ENCODE measurements at places on chromosomes 7 and 10. TPM values are rescaled to one million over a fixed set of nuclear protein-coding genes. Genes with fewer than 3 reads are reported as not detected.

The CPXM2 gene
- total RNA-seq = not detected

The RARRES2 gene
- total RNA-seq = not detected

The CELF2 gene
- 168 TPM for total RNA-seq

The PPP3CB gene
- 41.7 TPM for total RNA-seq

The AMZ1 gene
- 0.17 TPM for total RNA-seq

The SDHAF3 gene
- 20.8 TPM for total RNA-seq

The C10orf143 gene
- total RNA-seq = 6.0 TPM

The VIPR2 gene
- total RNA-seq = 0.80 TPM

The STAG3 gene
- 38.8 TPM for total RNA-seq

The TMEM229A gene
- not detected for total RNA-seq

The GPC2 gene
- 13.0 TPM for total RNA-seq

The FXYD4 gene
- not detected for total RNA-seq

The TCAF2 gene
- total RNA-seq = 20.3 TPM

The NHLRC2 gene
- total RNA-seq = 26.5 TPM

The NXPH1 gene
- total RNA-seq = not detected

The TFR2 gene
- total RNA-seq = 11.0 TPM

The CCNY gene
- total RNA-seq = 66.6 TPM

The CHN2 gene
- total RNA-seq = 6.5 TPM

The PPP1R3C gene
- not detected for total RNA-seq

The SPDYE9 gene
- total RNA-seq = not detected

The TRPV5 gene
- not detected for total RNA-seq

The LIPN gene
- total RNA-seq = not detected

The GFRA1 gene
- not detected for total RNA-seq

The HMX2 gene
- not detected for total RNA-seq

The ZNF365 gene
- 0.58 TPM for total RNA-seq

The INTS1 gene
- 110 TPM for total RNA-seq

The HIP1 gene
- total RNA-seq = 8.7 TPM

The MPP7 gene
- total RNA-seq = 23.4 TPM

The SEC31B gene
- 156 TPM for total RNA-seq

The ANKRD61 gene
- total RNA-seq = not detected

The COL28A1 gene
- total RNA-seq = not detected

The TLX1 gene
- total RNA-seq = not detected

The CALY gene
- total RNA-seq = 3.1 TPM

The MACC1 gene
- 0.44 TPM for total RNA-seq

The HIBADH gene
- 14.4 TPM for total RNA-seq

The ABCC2 gene
- total RNA-seq = 2.5 TPM

The C1QL3 gene
- total RNA-seq = not detected

The OR2A5 gene
- total RNA-seq = not detected

The TFAM gene
- total RNA-seq = 52.7 TPM

The DPP6 gene
- not detected for total RNA-seq

The LOXL4 gene
- not detected for total RNA-seq

The ZDHHC6 gene
- total RNA-seq = 48.1 TPM

The DHX32 gene
- total RNA-seq = 19.1 TPM

The RSPH10B2 gene
- 0.14 TPM for total RNA-seq

The NEUROG3 gene
- 0.22 TPM for total RNA-seq

The COL1A2 gene
- total RNA-seq = 0.47 TPM

The SHOC2 gene
- 56.2 TPM for total RNA-seq

The OR6B1 gene
- not detected for total RNA-seq

The TMEM139 gene
- 1.1 TPM for total RNA-seq

The ZNF804B gene
- total RNA-seq = not detected

The CLCN1 gene
- total RNA-seq = not detected

The AHCYL2 gene
- total RNA-seq = 10.0 TPM

The LAMB1 gene
- not detected for total RNA-seq

The CPA4 gene
- total RNA-seq = not detected

The GLCCI1 gene
- 30.0 TPM for total RNA-seq

The SP4 gene
- total RNA-seq = 39.6 TPM

The CYP2C19 gene
- total RNA-seq = not detected

The DOCK4 gene
- 1.7 TPM for total RNA-seq

The OPN1SW gene
- total RNA-seq = not detected

The ZFYVE27 gene
- 43.4 TPM for total RNA-seq
